ENCODE measurements at places on chromosomes 6 and 20.

GRCh38 chr6:34633785-34634184 lies 62.8 kb downstream of the ILRUN start:
- DNase-seq, result no peak

- DNase-seq, result no peak
These were observed 21.5 kb downstream of the COL9A3 start for GRCh38 chr20:62838128-62838891.

GRCh38 chr6:118186672-118187567 lies 279.9 kb downstream of the SLC35F1 start:
- DNase-seq, result no peak

DNA sequence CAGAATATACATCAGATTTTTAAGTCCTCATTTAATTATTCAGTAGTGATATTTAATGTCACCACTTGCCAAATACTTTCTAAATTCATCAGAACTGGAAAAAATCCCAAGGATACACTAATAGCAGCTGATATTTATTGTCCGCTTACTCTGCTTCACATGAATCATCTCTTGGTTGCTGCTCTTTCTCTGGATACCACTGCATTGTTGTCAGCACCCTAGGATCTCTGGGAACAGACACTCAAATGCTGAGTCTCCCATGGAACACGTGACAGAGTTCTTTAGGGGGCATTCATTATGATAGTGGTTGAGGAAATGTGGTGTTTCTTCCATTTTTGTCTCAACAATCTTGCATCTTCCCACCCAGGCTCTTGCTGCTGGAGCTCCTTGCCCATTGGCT lies 318.0 kb downstream of the RFPL4B start:
- DNase-seq, result no peak

GRCh38 chr20:44969300-44969894 lies 3.1 kb downstream of the STK4 start:
- no peak for DNase-seq

- no peak for DNase-seq
These were observed 25.7 kb downstream of the RAET1L start for GRCh38 chr6:149999636-150000035.

- peak; percentile 87 for DNase-seq
These were observed 38.2 kb downstream of the ELMO2 start for GRCh38 chr20:46367967-46368901.

DNA sequence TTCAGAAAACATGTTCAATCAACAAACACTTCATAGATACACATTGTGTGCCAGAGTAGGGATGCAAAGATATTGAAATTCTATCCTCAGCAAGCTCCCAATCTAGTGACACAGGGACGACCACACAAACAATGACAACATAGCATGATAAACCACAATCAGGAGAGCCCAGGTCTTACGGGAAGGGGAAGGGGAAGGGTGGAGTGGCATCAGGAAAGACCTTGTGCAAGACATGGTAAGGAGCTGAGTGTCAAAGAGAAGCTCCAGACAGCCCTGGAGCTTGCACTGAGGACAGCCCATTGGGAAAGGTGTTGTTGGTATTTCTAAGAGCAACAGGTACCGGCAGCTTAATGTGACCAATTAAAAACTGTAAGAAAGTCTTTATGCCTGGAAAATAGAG lies 103.6 kb downstream of the PDE7B start:
- no peak for DNase-seq

GRCh38 chr6:36655085-36655724 lies 23.3 kb upstream of the CDKN1A start:
- DNase-seq, result no peak

DNA sequence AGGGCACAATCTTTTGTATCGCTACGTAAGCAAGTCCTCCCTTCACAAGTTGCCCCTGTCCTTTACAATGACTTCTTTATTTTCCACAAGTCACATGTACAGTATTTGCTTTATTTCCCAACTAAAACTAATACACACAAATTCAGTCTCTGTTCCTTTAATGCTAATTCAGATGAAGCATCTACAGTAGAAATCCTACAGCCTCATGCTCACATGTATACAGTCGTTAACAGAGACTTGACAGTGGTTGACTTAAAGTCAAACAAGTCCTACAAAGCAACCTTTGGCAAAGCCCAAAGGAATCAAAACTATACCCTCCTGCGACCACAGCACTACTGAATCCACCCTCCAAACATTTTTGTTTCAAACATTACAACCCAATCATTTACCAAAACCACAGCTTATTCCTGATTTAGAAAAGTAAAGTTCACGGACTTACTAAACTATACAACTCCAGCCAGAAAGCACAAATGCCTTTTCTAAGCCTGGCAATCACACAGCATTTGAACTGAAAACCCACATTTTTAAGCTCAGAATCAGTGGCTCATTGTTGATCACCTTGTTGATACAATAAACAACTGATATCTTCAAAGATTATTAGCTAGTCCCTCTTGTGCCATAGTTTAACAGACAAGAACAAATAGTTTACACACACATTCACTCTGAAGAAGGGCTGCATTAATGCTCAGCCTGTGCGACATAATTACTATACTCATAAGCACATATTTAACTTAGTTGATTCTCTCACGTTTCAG lies 70.9 kb upstream of the NHSL1 start:
- no peak for DNase-seq

- no peak for DNase-seq
These were observed 24.8 kb downstream of the NFYA start for GRCh38 chr6:41097467-41098090.

DNA sequence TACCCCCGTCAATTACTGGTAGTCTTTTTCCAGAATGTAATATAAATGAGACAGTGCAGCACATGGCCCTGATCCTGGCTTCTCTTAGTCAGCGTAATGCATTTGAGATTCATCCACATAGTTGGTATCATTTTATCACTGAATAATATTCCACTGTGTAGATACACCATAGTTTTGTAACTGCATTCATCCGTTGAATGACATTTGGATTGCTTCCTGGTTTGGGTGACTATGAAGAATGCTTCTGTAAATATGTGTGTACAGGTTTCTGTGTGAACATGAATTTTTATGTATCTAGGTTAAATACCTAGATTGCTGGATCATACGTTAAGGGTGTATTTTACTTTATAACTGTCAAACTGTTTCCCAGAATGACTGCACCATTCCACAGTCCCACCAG lies 62.6 kb upstream of the STMND1 start:
- no peak for DNase-seq

GRCh38 chr6:135071541-135071940 lies 16.9 kb upstream of the HBS1L start:
- no peak for DNase-seq

DNA sequence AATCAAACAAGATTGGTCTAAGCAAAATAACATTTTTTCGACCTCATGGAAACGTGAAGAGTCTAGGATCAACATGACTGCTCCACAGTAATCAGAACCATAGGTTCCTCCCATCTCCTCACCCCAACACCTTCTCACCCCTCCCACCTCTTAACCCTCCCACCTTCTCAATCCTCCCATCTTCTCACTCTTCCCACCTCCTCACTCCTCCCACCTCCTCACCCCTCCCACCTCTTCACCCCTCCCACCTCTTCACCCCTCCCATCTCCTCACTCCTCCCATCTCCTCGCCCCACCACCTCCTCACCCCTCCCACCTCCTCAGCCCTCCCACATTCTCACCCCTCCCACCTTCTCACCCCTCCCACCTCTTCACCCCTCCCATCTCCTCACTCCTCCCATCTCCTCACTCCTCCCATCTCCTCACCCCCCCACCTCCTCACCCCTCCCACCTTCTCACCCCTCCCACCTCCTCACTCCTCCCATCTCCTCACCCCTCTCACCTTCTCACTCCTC lies 567.4 kb downstream of the C6orf118 start:
- no peak for DNase-seq

- DNase-seq, result no peak
These were observed 610.1 kb upstream of the ARID1B start for GRCh38 chr6:156167016-156167624.

- DNase-seq, result no peak
These were observed 96.2 kb upstream of the FOXO3 start for GRCh38 chr6:108464418-108465097.

DNA sequence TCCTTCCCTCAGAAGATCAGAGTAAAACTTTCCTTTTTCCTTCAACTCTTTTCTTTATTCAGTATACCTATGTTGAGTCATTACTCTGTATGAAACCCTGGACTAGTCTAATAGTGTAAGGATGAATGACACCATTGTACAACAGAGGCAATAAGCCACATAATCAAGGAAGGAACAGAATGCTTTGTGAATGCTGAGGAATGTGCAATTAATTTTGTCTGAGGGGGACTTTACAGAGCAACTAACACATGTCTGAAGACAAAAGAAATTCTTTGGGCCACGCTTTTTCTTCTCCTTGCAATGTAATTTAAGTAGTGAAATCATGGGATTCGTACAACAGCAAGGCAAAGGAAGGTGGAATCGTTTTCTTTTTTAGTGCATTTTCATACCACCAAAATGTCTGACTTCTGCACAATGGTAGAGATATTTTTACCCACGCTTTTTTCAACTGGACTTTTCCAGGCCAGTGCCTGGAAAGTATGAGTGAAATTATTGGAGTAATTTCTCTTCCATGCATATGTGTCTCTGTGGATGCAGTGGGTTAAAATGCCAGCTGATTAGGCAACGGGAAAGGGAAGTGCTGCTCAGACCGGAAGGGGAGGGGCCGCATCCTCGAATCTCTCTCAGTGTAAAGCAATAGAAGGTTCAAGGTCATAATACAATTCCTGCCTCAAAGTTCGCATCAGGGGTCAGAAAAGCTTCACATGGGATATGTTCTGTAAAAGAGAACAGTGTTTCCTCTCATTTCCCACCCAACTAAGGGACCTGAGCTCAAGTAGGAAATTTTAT lies 89.9 kb upstream of the MTHFD1L start:
- no peak for DNase-seq

- no peak for DNase-seq
These were observed 234.5 kb downstream of the TMEM242 start for GRCh38 chr6:157088841-157089240.

GRCh38 chr6:2890976-2891767 lies 11.9 kb downstream of the SERPINB9 start:
- no peak for DNase-seq

DNA sequence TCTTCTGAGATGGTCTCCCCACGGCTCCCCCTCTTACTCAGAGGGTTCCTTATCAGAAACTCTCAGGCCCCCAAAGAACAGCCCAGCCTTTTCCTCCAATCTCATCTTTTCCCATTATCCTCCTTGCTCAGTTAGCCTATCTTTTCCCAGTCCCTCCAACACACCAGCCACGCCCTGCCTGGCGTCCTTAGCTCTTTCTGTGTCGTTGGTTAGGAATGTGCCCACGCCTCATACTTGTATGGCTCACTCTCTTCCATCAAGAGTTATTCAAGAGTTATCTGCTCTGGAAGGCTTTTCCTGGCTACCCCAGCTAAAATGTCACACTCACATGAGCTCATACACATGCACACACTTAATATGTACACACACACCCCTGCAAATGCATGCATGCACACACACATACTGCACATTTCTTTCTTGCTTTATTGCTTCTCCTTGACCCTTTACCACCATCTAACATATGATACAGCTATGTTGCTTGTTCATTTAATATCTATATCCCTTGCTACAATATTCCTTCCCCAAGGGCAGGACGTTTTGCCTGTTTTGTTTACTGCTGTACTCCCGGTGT lies 37.6 kb downstream of the SLC2A10 start:
- DNase-seq, result no peak

GRCh38 chr6:83433177-83433576 lies 2.3 kb upstream of the ME1 start:
- no peak for DNase-seq

DNA sequence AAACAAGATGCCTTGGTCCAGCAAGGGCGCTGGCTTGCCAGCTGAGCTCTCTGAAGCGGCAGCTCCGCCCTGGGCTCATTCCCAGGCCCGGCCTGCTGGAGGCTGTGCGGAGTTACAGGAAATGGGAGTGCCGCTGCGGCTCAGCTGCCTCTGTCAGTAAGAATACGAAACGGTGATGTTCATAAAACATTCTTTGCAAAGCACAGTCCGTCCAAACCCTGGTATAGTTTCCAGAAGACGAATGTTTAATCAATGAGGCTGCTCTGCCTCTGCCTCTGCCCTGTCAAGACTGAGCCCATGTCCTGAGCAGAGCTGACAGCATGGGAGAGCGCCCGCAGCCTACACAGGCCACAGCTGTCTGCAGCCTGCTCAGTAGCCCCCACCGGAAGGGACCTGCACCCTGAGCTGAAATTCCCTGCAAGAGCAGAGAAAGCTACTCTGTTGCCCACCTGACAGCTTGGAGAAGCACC lies 153.3 kb upstream of the SNX9 start:
- no peak for DNase-seq

GRCh38 chr20:40462566-40462965 lies 226.5 kb downstream of the MAFB start:
- DNase-seq, result no peak

DNA sequence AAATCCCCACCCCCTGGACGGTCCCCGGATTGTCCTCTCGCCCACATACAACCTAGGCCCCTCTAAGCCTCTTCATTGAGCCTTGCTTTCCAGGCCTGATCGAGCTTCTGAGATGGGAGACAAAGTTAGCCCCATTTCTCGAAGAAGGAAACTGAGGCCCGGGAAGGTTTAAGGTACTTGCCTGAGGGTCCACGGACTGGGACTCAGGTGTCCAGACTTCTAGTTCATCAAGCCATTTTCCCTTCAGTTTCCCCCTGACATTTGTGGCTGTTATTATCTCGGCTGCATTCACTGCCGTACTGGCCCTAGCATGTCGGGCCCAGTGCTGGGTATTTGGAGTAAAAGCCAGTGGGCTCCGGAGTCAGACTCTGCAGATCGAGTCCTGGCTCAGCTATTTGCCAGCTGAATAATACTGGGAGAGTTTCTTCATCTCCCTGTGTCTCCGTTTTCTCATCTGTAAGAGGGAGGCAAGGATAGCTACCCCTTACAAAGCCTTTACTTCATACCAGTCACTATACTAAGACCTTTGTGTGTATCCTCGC lies 633 bp downstream of the RPRD1B start:
- DNase-seq, result peak; percentile 35

DNA sequence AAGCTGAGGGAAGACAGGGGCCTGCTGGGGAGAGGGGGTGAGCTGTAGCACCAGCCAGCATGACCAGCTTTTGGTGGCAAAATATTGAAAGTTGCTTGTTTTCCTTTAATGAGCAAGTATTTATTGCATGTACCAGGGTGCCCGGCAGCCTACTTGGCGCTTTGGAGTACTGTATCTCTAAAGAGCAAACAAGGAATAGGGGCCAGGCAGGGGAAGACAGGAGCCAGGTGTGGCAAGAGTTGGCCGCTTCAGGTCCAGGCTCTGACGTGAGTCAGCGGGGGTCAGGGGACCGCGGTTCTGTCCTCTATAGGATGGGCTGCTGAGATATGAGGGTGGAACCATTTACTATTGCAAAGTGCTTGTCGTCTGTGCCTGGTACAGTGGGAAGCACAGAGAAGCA lies 63.1 kb downstream of the PSMG4 start:
- DNase-seq, result no peak

GRCh38 chr20:51388756-51389542 lies 153.6 kb downstream of the NFATC2 start:
- DNase-seq, result no peak

DNA sequence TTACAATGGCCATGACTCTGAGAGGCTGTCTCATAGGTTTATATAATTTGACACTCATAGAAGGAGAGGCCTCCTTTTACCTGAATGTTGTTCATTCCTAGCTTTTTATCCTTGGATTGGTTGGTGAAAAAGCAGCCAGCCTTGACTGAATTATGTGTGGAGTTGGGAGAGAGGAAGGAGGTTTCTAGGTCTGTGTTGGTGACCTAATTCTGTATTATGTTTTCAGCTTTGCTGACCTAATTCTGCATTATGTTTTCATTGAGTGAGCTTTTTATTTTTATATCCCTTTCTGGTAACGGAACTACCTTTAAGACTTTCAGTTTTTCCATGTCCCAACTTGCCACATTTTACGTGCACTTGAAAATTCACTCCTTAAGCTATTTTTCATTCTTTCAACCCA lies 59.1 kb upstream of the RNF144B start:
- no peak for DNase-seq

- DNase-seq, result no peak
These were observed 110.0 kb upstream of the SLC35B3 start for GRCh38 chr6:8545336-8545735.
